ENCODE measurements at places on chromosomes 12 and 14.

DNA sequence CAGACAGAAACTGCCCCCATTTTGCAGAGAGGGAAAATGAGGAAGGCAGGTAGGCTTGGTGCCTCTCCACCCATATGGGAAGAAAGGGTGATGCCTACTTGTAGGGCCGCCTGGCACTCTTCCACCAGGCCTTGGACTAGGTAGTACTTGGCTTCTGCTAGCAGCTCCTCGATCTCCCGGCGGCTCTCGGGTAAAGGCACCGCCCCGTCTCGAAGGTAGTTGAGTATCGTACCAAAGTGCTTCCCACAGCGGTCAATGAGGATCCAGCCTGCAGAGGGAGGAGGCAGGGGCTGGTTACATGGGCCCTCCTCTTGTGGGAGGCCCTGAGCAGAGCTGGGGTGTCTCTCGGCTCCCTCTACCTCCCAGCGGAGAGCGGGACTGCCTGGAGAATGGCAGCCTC lies 16.6 kb downstream of the KCTD10 start:
- DNase-seq = no peak

DNA sequence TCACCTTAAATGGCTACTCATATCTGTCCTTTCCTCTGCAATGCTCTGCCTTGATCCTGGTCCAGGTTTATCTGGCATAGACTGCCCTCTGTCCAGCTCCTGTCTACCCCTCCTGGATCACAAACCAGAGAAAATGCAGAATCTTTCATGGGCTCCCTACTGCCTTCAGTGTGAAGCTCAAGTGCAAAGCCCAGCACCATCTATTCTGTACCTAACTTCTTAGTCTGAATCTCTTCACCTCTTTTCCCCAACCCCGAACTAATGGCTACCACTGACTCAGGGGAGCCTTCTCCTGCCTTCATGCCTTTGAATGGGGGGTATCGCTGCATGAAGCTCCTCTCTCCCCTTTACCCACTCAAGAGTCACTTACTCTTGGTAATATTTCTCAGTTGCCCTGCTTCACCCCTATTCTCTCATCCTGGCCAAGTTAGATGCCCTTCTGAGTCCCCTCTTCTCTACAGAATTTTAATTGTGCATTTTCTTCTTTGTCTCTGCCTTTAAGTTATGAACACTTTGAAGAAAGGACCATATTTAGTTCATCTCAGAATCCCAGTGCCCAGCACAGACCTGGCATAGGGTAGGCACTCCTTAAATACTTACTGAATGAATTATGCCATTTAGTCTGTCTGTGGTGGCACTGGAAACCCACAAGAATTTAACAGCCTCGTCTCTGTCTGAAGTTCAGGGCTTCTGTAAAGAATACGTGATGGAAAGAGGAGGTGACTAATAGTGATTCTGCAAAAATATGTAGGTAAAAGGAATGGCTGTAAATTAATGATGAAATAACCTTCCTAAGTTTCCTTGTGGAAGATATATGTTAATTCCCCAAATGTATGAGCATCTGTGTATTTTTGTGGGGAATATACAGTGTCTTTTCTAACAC lies 191.3 kb upstream of the AMIGO2 start:
- DNase-seq = peak; percentile 90

DNA sequence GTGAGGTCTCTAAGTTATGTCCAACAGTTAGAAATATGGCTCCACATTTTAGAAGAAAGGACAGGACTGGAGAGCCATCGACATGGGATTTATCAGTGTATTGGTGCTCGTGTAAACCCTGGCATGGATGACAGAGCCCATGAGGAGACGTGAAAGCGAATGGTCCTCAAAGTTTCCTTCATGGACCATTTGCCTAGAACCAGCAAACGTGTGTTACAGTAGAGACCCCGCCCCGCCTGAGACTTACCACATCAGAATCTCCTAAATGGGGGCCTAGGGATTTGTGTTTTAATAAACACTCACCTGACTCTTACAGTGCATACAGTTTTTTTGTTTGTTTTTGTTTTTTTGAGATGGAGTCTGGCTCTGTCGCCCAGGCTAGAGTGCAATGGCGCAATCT lies 12.2 kb downstream of the EVL start:
- DNase-seq = no peak

- no peak for DNase-seq
These were observed 12.5 kb downstream of the BTG1 start for GRCh38 chr12:92133171-92133570.

DNA sequence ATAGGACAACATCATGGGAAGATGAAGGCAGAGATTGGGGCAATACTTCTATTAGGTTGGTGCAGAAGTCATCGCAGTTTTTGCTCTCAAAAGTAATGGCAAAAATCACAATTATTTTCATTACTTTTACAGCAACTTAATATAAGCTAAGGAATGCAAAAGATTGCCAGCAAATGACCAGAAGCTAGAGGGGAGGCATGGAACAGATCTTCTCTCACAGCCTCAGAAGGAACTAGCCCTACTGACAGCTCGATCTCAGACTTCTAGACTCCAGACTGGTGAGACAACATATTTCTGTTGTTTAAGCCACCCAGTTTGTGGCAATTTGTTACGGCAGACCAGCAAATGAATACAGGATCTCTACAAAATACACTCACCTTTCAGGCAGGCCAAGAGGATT lies 348.5 kb upstream of the TBX3 start:
- DNase-seq = peak; percentile 4

- no peak for DNase-seq
These were observed 28.0 kb downstream of the NELL2 start for GRCh38 chr12:44847888-44848702.

DNA sequence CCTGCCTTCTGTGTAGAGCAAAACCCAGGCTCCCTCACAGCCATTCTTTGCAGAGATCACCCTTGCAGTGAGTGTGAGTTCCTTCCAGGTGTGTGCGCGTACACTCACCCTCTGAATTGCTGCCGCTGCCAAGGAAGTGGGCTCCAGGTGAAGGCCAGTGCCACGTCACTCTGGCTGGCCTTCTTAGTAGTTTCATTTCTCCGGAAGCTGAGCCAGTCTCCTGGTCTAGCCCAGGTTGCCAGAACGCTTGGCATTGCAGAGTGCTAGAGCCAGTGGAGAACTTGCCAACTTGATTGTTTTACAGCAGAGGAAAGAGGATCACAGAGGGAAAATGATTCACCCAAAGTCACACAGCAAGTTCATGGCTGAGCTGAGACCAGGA lies 11.0 kb downstream of the CBLN3 start:
- peak; percentile 67 for DNase-seq

DNA sequence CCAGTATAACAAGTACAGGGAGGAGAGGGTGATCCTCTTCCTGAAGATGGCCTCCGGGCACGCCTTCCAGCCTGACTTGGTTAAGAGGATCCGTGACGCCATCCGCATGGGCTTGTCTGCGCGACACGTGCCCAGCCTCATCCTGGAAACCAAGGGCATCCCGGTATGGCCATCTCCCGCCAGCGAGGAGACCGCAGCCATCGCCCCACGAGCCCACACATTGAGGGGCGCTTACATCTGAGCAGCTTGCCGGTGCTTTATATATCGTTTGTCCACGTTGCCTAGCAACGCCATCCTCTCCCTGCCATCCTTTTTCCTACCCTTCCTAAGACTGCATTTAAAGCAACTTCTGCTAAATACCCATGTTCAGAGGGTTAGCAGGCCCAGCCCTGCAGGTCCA lies 71.5 kb downstream of the AACS start:
- DNase-seq = no peak
